Pericardium fibroblast (primary cell): ENCODE measurements at places on chromosomes 2 and 18. TPM values are rescaled to one million over a fixed set of nuclear protein-coding genes. Genes with fewer than 3 reads are reported as not detected.

The NCKAP5 gene
- 0.09 and 0.12 TPM in 2 replicates for total RNA-seq

The RESP18 gene
- not detected in 2 replicates for total RNA-seq

The SIX3 gene
- not detected in 2 replicates for total RNA-seq

The CAMKMT gene
- 4.9 and 5.7 TPM in 2 replicates for total RNA-seq
